ENCODE measurements at places on chromosomes 12 and 14. TPM values are rescaled to one million over a fixed set of nuclear protein-coding genes. Genes with fewer than 3 reads are reported as not detected.

DNA sequence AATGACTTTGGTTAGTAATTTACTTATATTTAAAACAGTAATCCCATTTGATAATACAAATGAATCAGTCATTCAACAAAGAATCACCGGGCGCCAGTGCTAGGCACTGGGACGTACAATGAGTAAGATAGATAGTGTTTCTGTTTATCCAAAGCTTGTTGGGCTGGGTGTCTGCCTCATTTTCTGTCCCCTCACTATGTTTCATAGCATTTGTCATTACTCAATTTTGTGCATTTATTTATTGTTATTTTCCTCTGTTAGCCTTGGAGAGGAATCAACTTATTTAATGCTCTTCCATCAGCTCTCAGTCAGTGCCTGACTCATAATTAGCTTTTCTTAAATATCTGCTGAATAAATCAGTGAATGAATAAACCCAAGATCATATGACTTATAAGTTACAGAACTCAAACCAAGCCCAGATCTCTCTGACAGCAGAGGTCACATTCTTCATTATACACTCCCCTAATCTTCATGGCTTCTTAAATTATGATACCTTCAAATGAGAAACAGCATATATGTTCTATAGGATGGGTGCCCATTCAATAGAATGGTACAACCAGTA lies 86.2 kb downstream of the TSPAN8 start:
- DNase-seq = no peak

DNA sequence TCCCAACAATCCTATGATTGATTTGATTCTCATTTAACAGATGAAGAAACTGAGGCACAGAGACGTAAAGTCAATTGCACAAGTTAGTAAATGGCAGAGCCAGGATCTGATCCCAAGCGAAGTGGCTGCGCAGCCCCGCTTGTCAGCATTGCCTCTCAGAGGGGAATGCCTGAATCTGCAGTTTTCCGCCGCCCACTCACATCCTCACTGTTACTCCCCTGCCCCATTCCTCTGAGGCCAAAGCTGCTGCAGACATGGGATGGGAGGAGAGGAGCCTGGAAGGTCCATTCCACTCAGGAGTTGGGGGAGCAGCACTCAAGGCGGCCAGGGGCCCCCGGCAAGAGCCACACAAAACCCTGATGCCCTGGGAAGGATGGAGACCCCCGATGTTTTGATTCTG lies 1.0 kb downstream of the NRIP2 start:
- DNase-seq = no peak

DNA sequence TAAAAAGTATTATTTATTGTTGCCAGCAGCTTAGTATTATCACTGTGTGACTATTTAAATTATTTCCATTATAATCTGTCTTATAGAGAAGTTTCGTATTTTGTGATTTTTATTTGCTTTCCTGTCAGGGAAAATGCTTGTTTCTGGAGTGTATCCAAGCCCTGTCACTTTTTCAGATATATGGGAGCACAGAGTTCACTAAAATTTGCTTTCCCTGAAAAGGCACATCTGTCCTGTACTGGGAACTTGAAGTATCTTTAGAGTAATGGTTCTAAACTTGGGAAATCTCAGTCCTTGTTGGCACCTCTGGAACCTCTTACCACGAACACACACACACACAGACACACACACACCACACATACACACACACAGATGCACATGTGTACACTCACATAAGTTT lies 39.3 kb upstream of the SSTR1 start:
- DNase-seq = no peak

GRCh38 chr12:131489718-131490117 lies 221.2 kb upstream of the SFSWAP start:
- no peak for DNase-seq

- DNase-seq = no peak
These were observed 6.2 kb downstream of the ANKRD13A start for GRCh38 chr12:110005319-110005973.

- no peak for DNase-seq
These were observed 42.9 kb upstream of the EEA1 start for GRCh38 chr12:92971859-92972524.

- DNase-seq = no peak
These were observed 87.0 kb downstream of the FRMD6 start for GRCh38 chr14:51738754-51739153.

- DNase-seq = no peak
These were observed 124.9 kb downstream of the TSPAN9 start for GRCh38 chr12:3202096-3202495.

ZFYVE1 gene
- 14.4 TPM for total RNA-seq

COX8C gene
- total RNA-seq = 1.3 TPM
